Caki2 (cell line): ENCODE measurements at places on chromosomes 16 and 17.

GRCh38 chr17:27602721-27603420 lies 28.1 kb upstream of the LGALS9 start:
- peak; percentile 48 for DNase-seq

DNA sequence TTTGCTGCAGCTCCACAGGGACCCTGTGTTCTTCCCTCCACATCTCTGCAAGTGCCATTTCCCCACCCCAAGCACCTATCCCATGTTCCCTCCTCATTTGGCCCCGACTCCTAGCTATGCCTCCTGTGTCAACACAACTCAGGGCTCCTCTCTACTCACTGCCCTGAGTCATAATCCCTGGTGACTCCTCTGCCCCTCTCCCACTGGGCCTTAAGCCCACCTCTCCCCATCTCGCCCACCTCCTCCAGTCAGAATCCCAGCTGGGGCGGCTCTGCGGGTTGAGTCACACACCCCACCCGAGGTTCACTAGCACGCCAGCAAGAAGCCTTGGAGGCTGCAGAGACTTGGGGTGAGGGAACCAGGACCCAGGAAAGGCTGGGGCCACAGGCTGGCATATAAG lies 346.2 kb downstream of the FOXL1 start:
- DNase-seq = peak; percentile 30

- peak; percentile 79 for DNase-seq
Observed at GRCh38 chr16:51151435-51151960, 428 bp upstream of the SALL1 start.

DNA sequence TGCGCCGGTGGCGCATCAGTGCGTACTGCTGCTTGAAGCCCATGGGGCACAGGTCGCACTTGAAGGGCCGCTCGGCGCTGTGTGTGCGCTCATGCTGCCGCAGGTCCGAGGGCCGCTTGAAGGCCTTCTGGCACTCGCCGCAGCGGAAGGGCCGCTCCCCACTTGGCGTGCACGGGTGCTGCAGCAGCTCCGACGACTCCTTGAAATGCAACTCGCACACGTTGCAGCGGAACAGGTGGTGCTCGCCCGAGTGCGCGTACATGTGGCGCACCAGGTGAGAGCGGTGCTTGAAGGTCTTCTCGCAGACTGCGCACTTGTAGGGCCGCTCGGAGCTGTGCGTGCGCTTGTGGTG lies 3.3 kb downstream of the ZNF319 start:
- DNase-seq = no peak

DNA sequence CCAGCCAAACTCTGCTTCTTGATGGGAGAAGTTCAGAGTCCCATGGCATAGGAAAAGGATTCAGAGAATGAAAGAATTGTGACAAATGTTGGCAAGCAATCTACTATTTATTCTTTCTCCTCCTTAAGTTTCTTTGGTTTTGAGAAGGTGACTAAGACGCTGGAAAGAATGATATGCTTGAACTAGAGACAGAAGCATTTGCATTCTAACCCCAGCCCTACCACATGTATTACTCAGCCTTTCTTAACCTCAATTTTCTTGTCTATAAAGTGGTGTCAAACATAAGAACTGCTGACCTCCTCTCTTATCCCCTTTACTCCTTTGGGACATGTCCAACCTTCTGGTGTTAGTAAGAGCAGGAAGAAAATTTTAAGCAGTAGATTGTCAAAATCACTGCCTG lies 124.7 kb downstream of the HS3ST2 start:
- no peak for DNase-seq

DNA sequence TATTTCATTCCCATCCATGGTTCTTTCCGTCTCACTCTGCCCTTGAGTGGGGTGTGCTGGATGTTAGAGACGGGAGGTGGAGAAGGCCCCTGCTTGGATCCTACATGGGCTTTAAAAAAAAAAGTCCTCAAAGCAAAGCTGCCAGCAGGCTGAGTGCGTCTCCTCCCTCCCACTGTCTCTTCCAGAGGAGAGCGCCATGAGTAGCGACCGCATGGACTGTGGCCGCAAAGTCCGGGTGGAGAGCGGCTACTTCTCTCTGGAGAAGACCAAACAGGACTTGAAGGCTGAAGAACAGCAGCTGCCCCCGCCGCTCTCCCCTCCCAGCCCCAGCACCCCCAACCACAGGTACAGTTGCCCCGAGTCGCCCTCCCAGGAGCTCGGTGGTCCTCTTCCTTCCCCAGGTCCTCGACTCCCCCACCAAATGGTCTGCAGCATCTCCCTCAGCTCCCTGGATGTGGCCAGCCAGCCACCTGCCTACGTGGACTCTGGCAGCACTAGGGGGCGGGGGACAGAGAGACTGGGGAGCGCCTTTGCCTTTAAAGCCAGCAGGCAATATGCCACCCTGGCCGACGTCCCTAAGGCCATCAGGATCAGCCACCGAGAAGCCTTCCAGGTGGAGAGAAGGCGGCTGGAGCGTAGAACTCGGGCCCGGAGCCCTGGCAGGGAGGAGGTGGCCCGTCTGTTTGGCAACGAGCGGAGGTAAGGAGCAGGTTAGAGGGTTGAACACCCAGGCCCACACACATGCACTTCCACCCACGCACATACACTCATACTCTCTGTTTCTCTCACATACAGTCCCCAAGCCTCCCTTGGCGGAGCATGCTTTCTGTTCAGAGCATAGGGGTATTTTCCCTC lies 68.2 kb downstream of the PLD6 start:
- DNase-seq = no peak

- DNase-seq = no peak
Observed at GRCh38 chr17:59825533-59826322, 67.0 kb downstream of the TUBD1 start.

DNA sequence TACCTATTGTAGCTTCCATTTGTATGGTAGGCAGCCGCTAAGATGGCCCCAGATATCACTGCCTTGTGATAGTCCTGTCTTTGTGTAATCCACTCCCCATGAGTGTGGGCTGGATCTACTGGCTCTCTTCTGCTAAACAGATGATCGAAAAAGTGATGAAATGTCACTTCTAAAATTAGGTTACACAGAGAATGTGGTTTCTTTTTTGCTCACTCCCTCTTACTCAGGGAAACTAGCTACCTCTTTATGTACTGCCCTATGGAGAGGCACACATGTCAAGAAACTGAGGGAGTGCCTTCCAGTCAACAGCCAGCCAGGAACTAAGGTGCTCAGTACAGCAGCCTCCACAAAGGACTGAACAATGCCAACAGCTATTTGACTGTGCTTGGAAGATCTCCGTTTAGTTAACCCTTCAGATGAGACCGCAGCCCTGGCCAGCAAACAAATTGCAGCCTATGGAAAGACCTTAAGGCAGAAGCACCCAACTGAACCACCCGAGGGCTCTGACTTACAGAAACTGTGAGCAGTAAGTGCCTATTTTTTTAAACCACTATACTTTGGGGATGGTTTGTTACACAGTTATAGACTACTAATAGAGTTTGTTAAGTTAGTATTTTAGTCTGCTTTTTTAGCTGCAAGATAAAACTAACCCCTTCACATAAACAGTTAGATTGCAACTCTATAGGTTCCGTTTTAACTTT lies 113.2 kb upstream of the MAF start:
- no peak for DNase-seq

GRCh38 chr16:3223913-3224515 lies 10.9 kb downstream of the ZNF200 start:
- peak; percentile 47 for DNase-seq

- no peak for DNase-seq
Observed at GRCh38 chr17:5513628-5514027, 27.3 kb downstream of the MIS12 start.

DNA sequence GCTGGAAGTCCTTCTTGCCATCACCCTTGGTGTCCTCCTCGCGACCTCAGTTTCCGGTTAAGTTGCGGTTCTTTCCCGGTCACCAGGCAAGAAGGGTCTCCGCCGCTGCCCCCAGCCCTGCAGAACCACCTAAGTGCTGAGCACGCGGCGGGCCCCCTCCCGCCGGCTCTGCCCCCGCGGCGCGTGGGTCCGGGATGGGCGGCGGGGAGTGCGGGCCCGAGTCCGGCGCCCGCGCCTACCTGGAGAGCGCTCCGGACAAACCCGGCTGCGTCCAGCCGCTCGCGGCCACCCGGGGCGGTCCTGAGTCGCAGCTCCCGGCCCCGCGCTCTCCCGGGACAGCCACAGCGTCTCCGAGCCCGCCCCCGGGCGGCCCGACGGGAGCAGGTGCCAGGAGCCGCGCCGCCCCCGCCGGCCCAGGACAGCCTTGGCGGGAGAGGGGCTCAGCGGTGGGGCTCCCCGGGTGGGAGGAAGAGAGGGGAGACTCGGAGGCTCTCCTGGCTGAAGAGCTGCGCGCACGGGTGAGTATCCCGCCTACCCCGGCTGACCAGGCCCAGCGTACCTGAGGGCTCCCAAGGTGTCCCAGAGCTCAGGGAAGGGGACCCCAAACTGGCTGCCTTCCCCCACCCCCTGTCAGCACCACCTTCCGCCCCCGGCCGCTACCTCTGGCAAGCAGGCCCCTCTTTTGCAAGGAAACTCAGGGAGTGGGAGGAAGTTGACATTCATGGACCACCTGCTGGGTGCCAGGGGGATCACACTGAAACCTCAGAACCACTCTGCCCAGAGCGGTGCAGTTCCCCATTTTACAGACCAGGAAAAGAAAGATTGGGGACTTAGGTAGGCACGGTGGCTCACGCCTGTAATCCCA lies 22.2 kb upstream of the C17orf113 start:
- DNase-seq = no peak

- peak; percentile 33 for DNase-seq
Observed at GRCh38 chr16:69123910-69124309, 8.5 kb downstream of the CHTF8 start.

DNA sequence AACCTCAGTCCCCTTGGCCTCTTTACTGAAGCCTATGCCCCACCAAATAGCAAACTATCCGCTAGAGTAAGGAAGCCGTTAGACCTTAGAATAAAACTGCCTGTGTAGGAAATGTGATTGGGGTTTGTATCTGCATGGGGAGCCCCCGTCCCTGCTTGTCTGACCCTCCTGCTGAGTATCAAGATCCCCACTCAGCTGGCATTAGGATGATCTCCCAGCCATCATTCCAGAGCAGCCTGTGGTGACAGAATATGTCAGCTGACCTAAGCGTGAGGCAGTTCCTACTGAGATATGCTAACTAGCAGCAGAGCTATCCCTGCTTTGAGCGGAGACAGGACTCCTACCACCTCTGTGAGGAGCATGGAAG lies 645 bp upstream of the GFOD2 start:
- peak; percentile 24 for DNase-seq

- no peak for DNase-seq
Observed at GRCh38 chr17:63407741-63408330, 38.3 kb downstream of the CYB561 start.

DNA sequence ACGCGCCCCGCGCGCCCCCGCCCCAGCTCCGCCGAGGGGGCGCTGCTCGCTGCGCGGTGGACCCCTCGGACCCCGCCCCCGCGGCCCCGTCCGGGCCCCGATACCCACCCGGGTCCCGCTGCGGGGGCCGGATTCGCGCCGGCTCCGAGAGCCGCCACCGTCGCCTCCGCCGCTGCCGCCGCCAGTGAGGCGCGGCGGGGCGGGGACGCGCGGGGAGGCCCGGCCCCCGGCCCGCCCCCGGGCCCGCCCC lies at the start of gene TBC1D16:
TBC1D16 (minus strand) TSS at position 186 of the 250 bp plus-strand sequence. CDS start 22,325 bp downstream, outside the sequence.
- no peak for DNase-seq

DNA sequence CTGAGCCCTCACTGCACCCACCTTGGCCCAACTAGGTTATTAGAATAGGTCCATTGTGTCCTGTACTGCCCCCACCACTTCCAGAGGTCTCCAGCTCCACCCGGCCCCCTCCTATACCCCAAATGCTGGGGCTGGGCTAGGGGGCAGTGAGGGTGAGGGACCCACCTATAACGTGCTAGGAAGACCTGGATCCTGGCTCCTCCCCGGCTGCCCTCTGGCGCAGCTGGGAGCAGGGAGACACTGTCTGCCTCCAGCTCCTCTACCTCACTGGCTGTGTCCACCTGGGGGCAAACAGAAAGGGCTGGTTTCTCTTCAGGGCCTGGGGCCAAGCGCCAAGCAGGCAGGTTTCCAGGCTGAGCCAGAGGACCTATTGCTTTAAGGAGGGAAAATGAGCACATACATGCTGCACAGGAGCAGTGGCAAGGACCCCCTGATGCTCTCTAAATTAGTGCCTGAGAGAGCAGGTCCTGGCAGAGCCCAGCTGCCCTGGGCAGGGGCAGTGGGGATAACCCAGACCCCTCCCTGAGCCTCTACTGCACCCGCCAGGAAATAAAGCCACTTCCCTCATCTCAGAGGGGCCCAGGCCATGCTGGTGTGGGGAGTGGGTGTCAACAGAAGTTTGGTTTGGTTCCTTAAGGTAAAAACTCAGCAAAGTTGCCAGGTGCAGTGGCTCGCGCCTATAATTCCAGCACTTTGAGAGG lies 12.2 kb downstream of the TSPOAP1 start:
- no peak for DNase-seq
